ENCODE measurements at places on chromosomes 11 and 22. TPM values are rescaled to one million over a fixed set of nuclear protein-coding genes. Genes with fewer than 3 reads are reported as not detected.

MUC6 gene
- total RNA-seq = 0.19 TPM

C11orf86 gene
- not detected for total RNA-seq

ARHGAP32 gene
- 9.9 TPM for total RNA-seq

OR8G1 gene
- not detected for total RNA-seq

B3GAT1 gene
- total RNA-seq = 0.24 TPM

CDC42BPG gene
- 1.7 TPM for total RNA-seq

MMP12 gene
- total RNA-seq = 10.8 TPM

NUDT22 gene
- total RNA-seq = 48.7 TPM

OR8H3 gene
- not detected for total RNA-seq

Data from thymus (tissue), 14 donors.